ENCODE measurements at places on chromosomes 12 and 14. TPM values are rescaled to one million over a fixed set of nuclear protein-coding genes. Genes with fewer than 3 reads are reported as not detected.

Gene BHLHE41
- 1.1 TPM for total RNA-seq

Gene TEX52
- total RNA-seq, result not detected

Gene CCDC177
- total RNA-seq, result 6.9 TPM

Gene TOMM20L
- total RNA-seq, result not detected

Gene CPNE6
- 10.8 TPM for total RNA-seq

Gene PZP
- total RNA-seq, result not detected

Gene IQSEC3
- total RNA-seq, result 4.5 TPM

Gene LTBR
- total RNA-seq, result 1.9 TPM

Gene MANSC1
- 1.9 TPM for total RNA-seq

Gene GYS2
- not detected for total RNA-seq

Gene CLEC1B
- not detected for total RNA-seq

Gene MYBPC1
- total RNA-seq, result 2.0 TPM

Gene FGF6
- total RNA-seq, result not detected

Gene LTB4R
- 1.6 TPM for total RNA-seq

Gene DPPA3
- total RNA-seq, result not detected

Gene CCDC197
- not detected for total RNA-seq

Gene CELA1
- total RNA-seq, result not detected

Gene RPGRIP1
- total RNA-seq, result 0.16 TPM

Gene NUDT14
- 18.2 TPM for total RNA-seq

Gene TAS2R9
- 1.2 TPM for total RNA-seq

Gene GLS2
- 5.9 TPM for total RNA-seq

Gene LUM
- 20.1 TPM for total RNA-seq

Gene TAS2R8
- total RNA-seq, result 0.31 TPM

Gene EPYC
- total RNA-seq, result not detected

Gene IL26
- not detected for total RNA-seq

Gene KIF26A
- 13.1 TPM for total RNA-seq

Gene OR10G3
- not detected for total RNA-seq

Gene SLC2A14
- total RNA-seq, result not detected

Gene PLD4
- total RNA-seq, result 5.8 TPM

Gene IFNG-AS1
- not detected for total RNA-seq

Gene TBC1D30
- 72.2 TPM for total RNA-seq

Gene CLEC9A
- not detected for total RNA-seq

Gene SLC48A1
- total RNA-seq, result 11.1 TPM

Gene CCDC175
- total RNA-seq, result 3.3 TPM

Gene NANOG
- not detected for total RNA-seq

Gene WNT1
- not detected for total RNA-seq

Gene SOAT2
- total RNA-seq, result not detected

Gene SERPINA5
- total RNA-seq, result 0.16 TPM

Gene ATL1
- 99.8 TPM for total RNA-seq

Gene CARMIL3
- 24.2 TPM for total RNA-seq

Gene NTS
- total RNA-seq, result 1.2 TPM

Gene A2ML1
- total RNA-seq, result 1.2 TPM

Gene ANKLE2
- 46.2 TPM for total RNA-seq

Gene BTG1
- 22.8 TPM for total RNA-seq

Gene DLGAP5
- 4.5 TPM for total RNA-seq

Gene C12orf54
- total RNA-seq, result not detected

Gene TESPA1
- not detected for total RNA-seq

Gene IKBIP
- 8.6 TPM for total RNA-seq

Gene CIROP
- not detected for total RNA-seq

Gene GPR68
- 5.9 TPM for total RNA-seq

Gene SOX5
- 209 TPM for total RNA-seq

Gene PPP4R4
- 0.31 TPM for total RNA-seq

Gene CMKLR1
- 1.7 TPM for total RNA-seq

Measured in occipital lobe (tissue), 3 donors.